ENCODE measurements at places on chromosomes 12 and 14. TPM values are rescaled to one million over a fixed set of nuclear protein-coding genes. Genes with fewer than 3 reads are reported as not detected.

The ORAI1 gene
- 29.4 TPM for total RNA-seq

GRCh38 chr12:59619461-59620240 lies 23.8 kb downstream of the SLC16A7 start:
- no peak overlapping the region for H3K4me3 ChIP-seq
- no peak overlapping the region for H3K27ac ChIP-seq
- peaks cover 52% of the 10 kb centered on the region for H3K4me1 ChIP-seq
- H3K36me3 ChIP-seq, result peaks cover 5% of the 10 kb centered on the region

GRCh38 chr12:54404061-54405004 lies 14.7 kb downstream of the ITGA5 start:
- peak; percentile 78 for DNase-seq
- H3K4me3 ChIP-seq, result no peak overlapping the region
- peaks cover 10% of the 10 kb centered on the region for H3K4me1 ChIP-seq
- no peaks in the 10 kb centered on the region for H3K27me3 ChIP-seq

The C12orf60 gene
- total RNA-seq, result 2.9 TPM

GRCh38 chr14:56487090-56487667 lies 92.4 kb upstream of the TMEM260 start:
- peaks cover 6% of the 10 kb centered on the region for H3K27me3 ChIP-seq
- H3K27ac ChIP-seq, result no peak overlapping the region
- no peak for DNase-seq
- H3K4me1 ChIP-seq, result peaks cover 7% of the 10 kb centered on the region
- no peaks in the 10 kb centered on the region for H3K36me3 ChIP-seq

- H3K4me1 ChIP-seq, result no peaks in the 10 kb centered on the region
- H3K4me3 ChIP-seq, result no peak overlapping the region
- peaks cover 16% of the 10 kb centered on the region for H3K27me3 ChIP-seq
- no peak for DNase-seq
- H3K27ac ChIP-seq, result no peak overlapping the region
Measured at GRCh38 chr12:125280482-125281377, 215.5 kb downstream of the AACS start.

GRCh38 chr14:57656853-57657252 lies 163.2 kb upstream of the CCDC198 start:
- no peak for DNase-seq
- H3K27me3 ChIP-seq, result no peaks in the 10 kb centered on the region
- no peak overlapping the region for H3K27ac ChIP-seq
- H3K4me3 ChIP-seq, result no peak overlapping the region
- H3K4me1 ChIP-seq, result no peaks in the 10 kb centered on the region

DNA sequence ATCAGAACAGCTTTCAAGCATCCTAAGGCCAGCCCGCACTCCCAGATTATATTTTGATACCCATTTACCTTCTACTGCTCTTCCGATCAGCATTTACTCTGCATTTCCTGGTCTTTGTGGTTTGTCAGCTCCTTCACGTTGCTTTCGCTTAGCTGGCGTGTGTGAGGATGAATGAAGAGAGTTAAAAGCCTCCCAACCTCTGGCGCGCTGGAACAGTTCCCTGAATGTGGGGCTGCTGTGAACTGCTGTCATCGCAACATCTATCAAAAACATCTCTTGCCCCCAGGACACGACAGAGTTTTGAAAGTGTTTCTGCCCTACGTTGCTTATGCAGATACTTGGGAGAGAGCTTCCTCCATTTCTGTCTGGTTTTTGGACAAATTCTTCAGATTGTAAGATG lies 129.2 kb downstream of the KCNA5 start:
- no peaks in the 10 kb centered on the region for H3K4me1 ChIP-seq
- H3K27ac ChIP-seq, result no peak overlapping the region
- H3K27me3 ChIP-seq, result peaks cover 9% of the 10 kb centered on the region
- H3K4me3 ChIP-seq, result no peak overlapping the region

DNA sequence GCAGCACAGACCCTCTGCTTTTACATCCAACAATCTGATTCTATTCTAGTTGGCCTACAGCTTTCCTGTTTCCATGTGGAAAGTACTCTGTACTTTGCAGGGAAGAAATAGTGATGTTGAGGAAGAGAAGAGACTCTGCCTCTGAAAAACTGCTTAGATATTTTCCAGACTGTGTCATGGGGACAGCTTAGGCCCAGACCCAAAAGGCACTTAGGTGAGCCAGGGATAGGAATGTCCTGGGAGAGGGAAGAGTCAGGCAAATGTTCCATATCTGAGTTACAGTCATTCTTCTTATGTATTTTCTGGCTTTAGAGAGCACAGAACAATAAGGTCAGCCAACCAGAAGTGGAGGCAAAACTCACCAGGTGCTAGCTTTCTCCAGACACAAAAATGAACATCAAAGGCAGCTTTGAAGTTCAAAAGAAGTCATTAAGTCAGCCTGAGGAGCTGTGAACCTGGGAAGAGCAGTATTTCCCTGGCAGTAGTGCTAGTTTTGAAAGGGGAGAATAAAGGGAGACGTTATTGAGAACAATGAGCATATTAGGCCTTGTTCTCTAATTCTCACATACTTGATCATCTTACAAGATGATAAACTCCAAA lies 199.7 kb upstream of the LMNTD1 start:
- no peak for DNase-seq
- H3K36me3 ChIP-seq, result no peaks in the 10 kb centered on the region
- H3K4me1 ChIP-seq, result no peaks in the 10 kb centered on the region
- H3K4me3 ChIP-seq, result no peak overlapping the region
- no peak overlapping the region for H3K27ac ChIP-seq

- no peaks in the 10 kb centered on the region for H3K36me3 ChIP-seq
- no peak overlapping the region for H3K27ac ChIP-seq
- no peaks in the 10 kb centered on the region for H3K27me3 ChIP-seq
- no peak for DNase-seq
- peaks cover 3% of the 10 kb centered on the region for H3K4me1 ChIP-seq
- H3K4me3 ChIP-seq, result no peak overlapping the region
Measured at GRCh38 chr14:100293497-100294212, 12.6 kb downstream of the SLC25A29 start.

DNA sequence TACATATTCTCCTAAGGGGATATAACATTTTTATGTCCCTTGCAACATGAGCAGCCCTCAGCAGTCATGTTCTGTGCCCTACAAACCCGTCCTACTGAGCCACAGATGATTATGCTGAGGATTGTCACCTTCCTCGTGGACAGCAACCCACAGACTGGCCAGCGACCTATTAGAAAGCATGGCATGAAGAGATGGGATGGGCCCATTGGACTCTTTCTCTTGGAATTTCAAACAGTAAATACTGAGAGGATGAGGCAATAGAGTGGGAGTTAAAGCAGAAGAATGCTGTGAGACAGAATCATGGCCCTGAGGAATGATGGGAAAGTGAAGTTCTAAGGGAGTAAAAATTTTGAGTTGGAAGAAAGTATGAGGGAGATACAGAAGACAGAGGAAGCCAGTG lies 149.9 kb upstream of the BTG1 start:
- no peak overlapping the region for H3K4me3 ChIP-seq
- H3K4me1 ChIP-seq, result peaks cover 29% of the 10 kb centered on the region
- H3K27me3 ChIP-seq, result no peaks in the 10 kb centered on the region
- no peak for DNase-seq
- H3K36me3 ChIP-seq, result peaks cover 5% of the 10 kb centered on the region
- no peak overlapping the region for H3K27ac ChIP-seq

- peaks cover 28% of the 10 kb centered on the region for H3K4me1 ChIP-seq
- DNase-seq, result no peak
- no peak overlapping the region for H3K27ac ChIP-seq
- no peaks in the 10 kb centered on the region for H3K27me3 ChIP-seq
Measured at GRCh38 chr12:123101526-123101925, 49.4 kb downstream of the PITPNM2 start.

- no peaks in the 10 kb centered on the region for H3K36me3 ChIP-seq
- DNase-seq, result peak; percentile 30
- H3K27ac ChIP-seq, result no peak overlapping the region
- H3K27me3 ChIP-seq, result no peaks in the 10 kb centered on the region
- peaks cover 12% of the 10 kb centered on the region for H3K4me1 ChIP-seq
- H3K4me3 ChIP-seq, result no peak overlapping the region
Measured at GRCh38 chr14:92456215-92457015, 57.2 kb upstream of the RIN3 start.

The POLE gene
- total RNA-seq, result 121 TPM

DNA sequence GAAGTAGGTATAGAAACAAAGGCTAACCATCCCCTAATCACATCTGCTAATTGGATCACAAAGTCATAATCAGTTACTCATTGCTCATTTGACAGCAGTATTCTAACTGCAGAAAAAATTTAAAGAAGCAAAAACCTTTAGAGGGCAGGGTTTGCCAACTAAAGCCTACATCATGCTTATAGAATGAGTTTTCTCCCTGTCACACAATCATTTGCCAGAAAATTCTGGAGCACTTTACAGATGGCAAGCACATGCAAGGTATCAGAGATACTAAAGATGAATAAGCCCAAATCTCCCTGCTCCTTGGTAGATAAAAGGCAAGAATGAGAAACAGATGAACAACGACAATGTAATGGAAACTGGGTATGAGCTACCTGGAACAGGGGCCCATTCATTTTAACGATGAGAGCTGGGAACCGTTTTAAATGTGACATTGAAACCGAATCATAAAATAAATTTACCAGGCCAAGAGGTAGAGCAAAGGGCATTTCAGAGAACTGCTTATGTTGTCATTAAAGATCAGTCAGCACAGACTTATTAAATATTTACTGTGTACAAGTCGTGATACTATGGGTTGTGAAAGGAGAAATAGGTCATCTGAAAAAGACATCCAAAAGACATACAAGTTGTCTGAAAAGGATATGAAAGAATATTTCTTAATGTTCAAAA lies 211.4 kb upstream of the ABCD2 start:
- no peaks in the 10 kb centered on the region for H3K27me3 ChIP-seq
- no peak overlapping the region for H3K4me3 ChIP-seq
- H3K27ac ChIP-seq, result no peak overlapping the region

GRCh38 chr12:92628476-92628875 lies 74.3 kb upstream of the PLEKHG7 start:
- no peak overlapping the region for H3K27ac ChIP-seq
- H3K4me1 ChIP-seq, result no peaks in the 10 kb centered on the region
- no peaks in the 10 kb centered on the region for H3K27me3 ChIP-seq
- no peak for DNase-seq
- H3K4me3 ChIP-seq, result no peak overlapping the region
- H3K36me3 ChIP-seq, result no peaks in the 10 kb centered on the region

GRCh38 chr12:27589419-27589818 lies 65.4 kb downstream of the PPFIBP1 start:
- H3K4me3 ChIP-seq, result no peak overlapping the region
- peaks cover under 1% of the 10 kb centered on the region for H3K27me3 ChIP-seq
- no peak for DNase-seq
- H3K27ac ChIP-seq, result no peak overlapping the region

The CLEC7A gene
- total RNA-seq, result not detected

The CACNA1C gene
- total RNA-seq, result 0.11 TPM

DNA sequence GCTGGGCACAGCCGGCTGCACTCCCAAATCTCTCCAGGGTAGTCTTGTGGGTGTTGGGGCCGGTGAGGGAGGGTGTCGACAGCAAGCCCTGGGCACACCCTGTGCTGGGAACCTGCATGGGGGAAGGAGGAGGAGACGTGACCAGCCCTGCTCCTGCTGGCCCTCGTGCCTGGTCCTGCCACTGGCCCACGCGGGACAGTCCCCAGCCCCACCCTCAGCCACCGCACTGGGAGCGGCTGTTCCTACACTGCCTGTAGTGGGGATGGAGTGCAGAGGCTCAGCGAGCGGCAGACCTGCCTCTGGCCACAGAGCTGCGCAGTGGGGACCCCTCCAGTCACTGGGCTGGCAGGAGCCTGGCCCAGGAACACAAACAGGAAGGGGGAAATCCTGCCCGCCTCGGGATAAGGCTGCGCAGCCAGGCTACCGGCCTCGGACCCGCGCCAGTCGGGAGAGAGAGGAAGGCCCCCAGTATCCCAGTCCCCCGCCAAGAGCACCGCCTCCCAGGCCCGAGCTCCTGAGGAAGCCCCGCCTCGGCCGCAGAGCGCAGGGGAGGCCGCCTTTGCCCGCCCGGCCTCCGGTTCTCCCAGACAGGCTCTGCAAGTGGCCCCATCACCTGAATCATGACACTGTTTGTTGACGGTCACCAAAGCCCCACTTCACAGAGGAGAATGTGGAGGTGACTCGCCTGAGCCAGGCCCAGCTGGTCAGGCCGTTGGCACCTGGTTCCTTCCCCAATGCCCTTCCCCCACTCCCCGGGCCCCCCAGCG lies 10.6 kb downstream of the AHNAK2 start:
- H3K4me3 ChIP-seq, result no peak overlapping the region
- no peaks in the 10 kb centered on the region for H3K4me1 ChIP-seq
- H3K27me3 ChIP-seq, result peaks cover 8% of the 10 kb centered on the region
- no peak overlapping the region for H3K27ac ChIP-seq
- H3K36me3 ChIP-seq, result no peaks in the 10 kb centered on the region
- DNase-seq, result peak; percentile 13

DNA sequence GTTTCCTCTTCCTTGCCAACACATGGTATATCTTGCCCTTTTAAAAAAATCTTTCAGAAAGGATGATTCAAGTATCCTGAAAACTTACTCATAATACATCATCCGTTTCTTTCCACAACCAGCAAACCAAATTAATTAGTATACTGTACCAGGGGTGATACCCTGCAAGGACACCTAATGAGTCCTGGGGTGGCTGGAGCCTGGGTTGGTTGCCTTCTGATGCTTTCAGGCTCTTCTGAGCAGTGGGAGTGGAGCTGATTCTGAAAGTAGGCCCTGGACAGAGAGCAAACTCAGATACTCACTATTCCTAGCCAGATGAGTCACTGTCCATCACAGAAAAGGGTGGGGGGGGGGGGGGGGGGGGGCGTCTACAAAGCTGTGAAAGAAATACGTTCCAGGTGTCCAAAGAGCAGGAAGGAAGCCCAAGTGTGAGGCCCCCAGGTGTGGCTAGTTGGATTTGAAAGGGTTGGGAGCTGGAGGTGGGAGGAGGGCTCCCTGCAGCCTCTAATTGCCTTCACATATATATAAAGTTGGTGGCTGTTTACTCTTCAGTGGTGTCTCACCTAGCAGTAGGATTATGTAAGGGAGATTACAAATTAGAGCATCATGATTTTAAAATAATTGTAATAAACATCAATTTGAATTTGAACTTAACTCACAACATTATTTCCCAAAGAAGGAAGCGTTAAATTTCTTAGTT lies 36.5 kb downstream of the FBXO33 start:
- H3K4me3 ChIP-seq, result no peak overlapping the region
- peak overlapping the region; percentile 84 for H3K27ac ChIP-seq
- peaks cover 13% of the 10 kb centered on the region for H3K4me1 ChIP-seq
- H3K27me3 ChIP-seq, result no peaks in the 10 kb centered on the region
- H3K36me3 ChIP-seq, result peaks cover 18% of the 10 kb centered on the region

The FRMD6 gene
- 7.5 TPM for total RNA-seq

DNA sequence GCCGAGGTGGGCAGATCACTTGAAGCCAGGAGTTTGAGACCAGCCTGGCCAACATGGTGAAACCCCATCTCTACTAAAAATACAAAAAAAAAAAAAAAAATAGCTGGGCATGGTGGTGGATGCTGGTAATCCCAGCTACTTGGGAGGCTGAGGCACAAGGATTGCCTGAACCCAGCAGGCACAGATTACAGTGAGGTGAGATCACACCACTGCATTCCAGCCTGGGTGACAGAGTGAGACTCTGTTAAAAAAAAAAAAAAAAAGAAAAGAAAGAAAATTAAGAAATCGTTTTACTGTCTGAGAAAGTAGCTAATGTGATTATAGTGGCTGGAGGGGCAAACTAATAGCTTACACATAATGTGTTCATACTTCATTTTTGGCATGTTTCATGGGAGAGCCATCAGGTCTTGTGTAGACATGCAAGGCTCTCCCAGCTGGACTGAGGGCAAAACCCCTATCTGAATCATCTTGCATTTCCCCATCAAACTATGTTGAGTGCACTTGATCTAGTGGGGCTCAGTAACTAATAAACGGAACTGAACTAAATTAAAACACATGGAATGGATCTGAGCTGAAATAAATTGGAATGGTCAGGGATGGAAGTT lies 16.2 kb downstream of the KIF21A start:
- peaks cover 3% of the 10 kb centered on the region for H3K4me1 ChIP-seq
- H3K27me3 ChIP-seq, result no peaks in the 10 kb centered on the region
- DNase-seq, result no peak
- no peak overlapping the region for H3K27ac ChIP-seq
- no peaks in the 10 kb centered on the region for H3K36me3 ChIP-seq

All from activated CD4-positive, alpha-beta T cell treated with anti-CD3 and anti-CD28 coated beads for 36 hours (primary cell).